ENCODE measurements at places on chromosomes 3 and 15.

- DNase-seq: no peak
Observed at GRCh38 chr3:184381261-184382224, 1.7 kb downstream of the CHRD start.

GRCh38 chr3:55296791-55297190 is 190.3 kb downstream of the WNT5A start:
- no peak for DNase-seq

DNA sequence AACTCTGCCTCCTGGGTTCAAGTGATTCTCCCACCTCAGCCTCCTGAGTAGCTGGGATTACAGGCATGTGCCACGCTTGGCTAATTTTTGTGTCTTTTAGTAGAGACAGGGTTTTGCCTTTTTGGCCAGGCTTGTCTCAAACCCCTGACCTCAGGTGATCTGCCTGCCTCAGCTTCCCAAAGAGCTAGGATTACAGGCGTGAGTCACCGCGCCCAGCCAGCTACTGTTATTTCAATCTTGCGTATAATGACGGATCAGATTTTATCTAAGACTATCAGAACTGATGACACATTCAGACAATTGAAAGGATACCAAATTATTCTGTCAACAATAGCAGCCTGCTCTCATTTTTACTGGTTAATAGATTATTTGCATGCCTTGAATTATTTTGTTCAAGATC is 612.2 kb downstream of the ZIC1 start:
- no peak for DNase-seq

- DNase-seq: no peak
Observed at GRCh38 chr3:115930168-115930567, 306.9 kb downstream of the GAP43 start.

DNA sequence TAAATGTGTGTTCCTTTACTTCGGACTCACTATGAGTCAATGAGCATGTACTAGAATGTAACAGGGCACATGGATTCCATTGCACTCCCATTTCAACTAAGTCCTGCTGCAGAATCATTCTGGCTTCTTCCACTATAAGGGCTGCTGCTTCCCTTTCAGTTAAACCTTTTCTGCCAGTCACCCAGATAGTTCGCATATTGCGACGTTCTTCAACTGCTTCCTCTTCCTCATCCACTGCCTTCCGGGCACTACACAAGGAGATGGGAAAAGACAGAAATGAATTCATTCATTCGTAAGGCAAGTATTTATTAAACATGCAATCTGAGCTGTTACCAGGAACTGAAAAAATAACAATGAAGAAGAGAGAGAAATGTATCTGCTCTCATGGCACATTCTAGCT is 55.6 kb downstream of the POLQ start:
- DNase-seq: no peak

GRCh38 chr15:79004336-79004735 is 59.5 kb upstream of the CTSH start:
- no peak for DNase-seq
